Purkinje cell (primary cell): ENCODE measurements at places on chromosomes 5 and 9. TPM values are rescaled to one million over a fixed set of nuclear protein-coding genes. Genes with fewer than 3 reads are reported as not detected.

The NR5A1 gene
- polyA plus RNA-seq = not detected in 2 replicates

The OR1L6 gene
- polyA plus RNA-seq = not detected in 2 replicates

The REEP2 gene
- polyA plus RNA-seq = 42.0 and 65.2 TPM in 2 replicates

The ZNF462 gene
- polyA plus RNA-seq = 17.6 and 32.7 TPM in 2 replicates

The SPATA9 gene
- 0.62 and 3.4 TPM in 2 replicates for polyA plus RNA-seq

The IGIP gene
- 22.9 and 34.7 TPM in 2 replicates for polyA plus RNA-seq

The IL9 gene
- polyA plus RNA-seq = not detected in 2 replicates

The MOB3B gene
- polyA plus RNA-seq = 5.7 and 10.9 TPM in 2 replicates

The IL12B gene
- not detected in 2 replicates for polyA plus RNA-seq

The RIGI gene
- 2.7 and 4.1 TPM in 2 replicates for polyA plus RNA-seq

The PRLR gene
- polyA plus RNA-seq = not detected in 2 replicates

The SLC24A2 gene
- polyA plus RNA-seq = 314 and 318 TPM in 2 replicates

The SVEP1 gene
- polyA plus RNA-seq = 0.28 and 0.65 TPM in 2 replicates

The EGFLAM gene
- not detected in 2 replicates for polyA plus RNA-seq

The SLC34A3 gene
- not detected in 2 replicates for polyA plus RNA-seq

The CARTPT gene
- polyA plus RNA-seq = 5.1 TPM in 1 of 2 replicates, not detected in the other

The KCTD16 gene
- 11.7 and 20.4 TPM in 2 replicates for polyA plus RNA-seq

The PKD2L2 gene
- 1.3 TPM in 1 of 2 replicates, not detected in the other for polyA plus RNA-seq

The OR2S2 gene
- not detected in 2 replicates for polyA plus RNA-seq

The HAPLN1 gene
- polyA plus RNA-seq = 1.2 TPM in 1 of 2 replicates, not detected in the other

The SOHLH1 gene
- polyA plus RNA-seq = 1.4 TPM in 1 of 2 replicates, not detected in the other

The BTNL8 gene
- polyA plus RNA-seq = not detected in 2 replicates

The SLC1A3 gene
- 345 and 350 TPM in 2 replicates for polyA plus RNA-seq

The APBA1 gene
- 6.8 and 9.0 TPM in 2 replicates for polyA plus RNA-seq

The PCDHB8 gene
- not detected in 2 replicates for polyA plus RNA-seq

The ANKRD18A gene
- 1.4 and 3.1 TPM in 2 replicates for polyA plus RNA-seq

The CKMT2 gene
- 0.87 TPM in 1 of 2 replicates, not detected in the other for polyA plus RNA-seq

The TMEM174 gene
- not detected in 2 replicates for polyA plus RNA-seq

The KLHL3 gene
- polyA plus RNA-seq = 42.9 and 50.7 TPM in 2 replicates

The RNF180 gene
- polyA plus RNA-seq = 9.9 TPM in 2 replicates

The CCNJL gene
- 0.36 and 0.77 TPM in 2 replicates for polyA plus RNA-seq

The FBP2 gene
- polyA plus RNA-seq = not detected in 2 replicates

The NIPAL4 gene
- polyA plus RNA-seq = not detected in 2 replicates

The LMBRD2 gene
- 72.3 and 79.1 TPM in 2 replicates for polyA plus RNA-seq

The EFNA5 gene
- polyA plus RNA-seq = 28.3 and 33.8 TPM in 2 replicates

The RHOBTB3 gene
- polyA plus RNA-seq = 20.4 and 27.7 TPM in 2 replicates

The ZSWIM6 gene
- polyA plus RNA-seq = 6.1 and 7.4 TPM in 2 replicates

The CAMK2A gene
- 6.8 and 39.5 TPM in 2 replicates for polyA plus RNA-seq

The OR1Q1 gene
- polyA plus RNA-seq = not detected in 2 replicates

The FAM114A2 gene
- 11.1 and 12.4 TPM in 2 replicates for polyA plus RNA-seq

The PCDHB3 gene
- 3.7 and 7.5 TPM in 2 replicates for polyA plus RNA-seq

The LHX3 gene
- polyA plus RNA-seq = not detected in 2 replicates

The STK32A gene
- polyA plus RNA-seq = 12.5 and 12.6 TPM in 2 replicates

The PIP5K1B gene
- polyA plus RNA-seq = 45.2 and 47.0 TPM in 2 replicates

The WDR38 gene
- polyA plus RNA-seq = not detected in 2 replicates

The PLPPR1 gene
- polyA plus RNA-seq = 1.2 and 4.3 TPM in 2 replicates

The BARHL1 gene
- not detected in 2 replicates for polyA plus RNA-seq

The IL13 gene
- not detected in 2 replicates for polyA plus RNA-seq

The CFAP77 gene
- not detected in 2 replicates for polyA plus RNA-seq

The DNM1 gene
- 35.0 and 55.1 TPM in 2 replicates for polyA plus RNA-seq

The ZNF300 gene
- polyA plus RNA-seq = 2.6 and 4.3 TPM in 2 replicates

The SHISAL2B gene
- not detected in 2 replicates for polyA plus RNA-seq

The HTR1A gene
- not detected in 2 replicates for polyA plus RNA-seq

The ADRA1B gene
- not detected in 2 replicates for polyA plus RNA-seq

The CDH9 gene
- polyA plus RNA-seq = 13.0 TPM in 1 of 2 replicates, not detected in the other

The RAD23B gene
- 61.0 and 73.9 TPM in 2 replicates for polyA plus RNA-seq

The CDKN2A gene
- polyA plus RNA-seq = 28.8 and 60.3 TPM in 2 replicates
